Activated T-helper 1 cell treated with anti-CD3 and anti-CD28 coated beads, Interleukin-2, amount 50 U/mL, for 16 hours (primary cell): ENCODE measurements at places on chromosomes 4 and X.

DNA sequence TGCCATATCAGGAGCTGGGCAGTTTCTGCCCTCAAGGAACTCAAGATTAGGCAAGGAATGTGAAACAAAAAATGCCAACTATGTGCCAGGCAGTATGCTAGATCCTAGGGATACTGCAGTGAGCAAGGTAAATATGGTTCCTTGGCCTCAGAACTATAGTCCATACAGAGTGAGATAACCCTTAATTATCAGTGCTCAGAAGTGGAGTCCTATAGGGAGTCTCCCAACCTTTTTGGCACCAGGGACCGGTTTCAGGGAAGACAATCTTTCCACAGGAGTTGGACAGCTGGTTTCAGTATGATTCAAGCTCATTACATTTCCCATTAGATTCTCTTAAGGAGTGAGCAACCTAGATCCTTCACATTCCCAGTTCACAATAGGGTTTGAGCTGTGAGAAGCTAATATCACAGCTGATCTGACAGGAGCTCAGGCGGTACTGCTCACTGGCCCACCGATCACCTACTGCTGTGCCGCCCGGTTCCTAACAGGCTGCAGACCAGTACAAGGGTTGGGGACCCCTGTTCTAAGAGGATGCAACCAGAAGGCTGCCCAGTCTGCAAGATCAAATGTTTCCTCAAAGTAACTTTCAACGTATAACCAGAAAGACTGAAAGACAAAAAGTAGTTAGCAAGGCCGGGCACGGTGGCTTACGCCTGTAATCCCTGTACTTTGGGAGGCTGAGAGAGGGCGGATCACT lies 1.7 kb upstream of the SRP72 start:
- no peak for DNase-seq

GRCh38 chr4:25100021-25100555 lies 60.2 kb downstream of the SEPSECS start:
- no peak for DNase-seq

DNA sequence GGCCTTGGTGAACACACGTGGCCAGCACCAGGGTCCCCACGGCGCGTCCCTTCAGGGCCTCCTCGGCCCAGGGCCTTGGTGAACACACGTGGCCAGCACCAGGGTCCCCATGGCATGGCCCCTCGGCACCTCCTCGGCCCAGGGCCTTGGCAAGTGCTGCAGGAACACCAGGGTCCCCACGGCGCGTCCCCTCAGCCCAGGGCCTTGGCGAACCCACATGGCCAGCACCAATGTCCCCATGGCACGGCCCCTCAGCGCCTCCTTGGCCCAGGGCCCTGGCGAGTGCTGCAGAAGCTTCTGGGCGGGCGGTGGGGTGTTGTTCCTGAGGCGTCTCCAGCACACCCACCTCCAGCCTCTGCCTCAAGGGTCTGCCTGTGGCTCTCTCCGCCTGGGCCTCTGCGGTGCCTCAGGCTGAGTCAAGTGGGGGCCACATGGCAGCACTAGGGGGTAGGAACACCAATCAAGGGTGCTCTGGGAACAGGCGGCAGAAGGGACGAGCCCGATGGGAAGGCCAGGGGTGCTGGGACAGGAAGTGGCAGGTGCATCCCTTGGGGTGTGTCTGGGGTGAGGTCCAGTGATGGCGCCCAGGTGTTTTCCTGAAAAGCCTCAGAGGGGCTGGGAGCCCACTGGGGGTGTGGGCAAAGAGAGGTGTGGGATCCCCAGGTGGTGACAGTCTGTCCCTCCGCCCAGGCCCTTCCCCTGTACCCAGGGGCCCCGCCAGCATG lies 41.8 kb upstream of the CPLX1 start:
- no peak for DNase-seq

GRCh38 chr4:88033309-88033708 lies 25.9 kb downstream of the PKD2 start:
- no peak for DNase-seq

DNA sequence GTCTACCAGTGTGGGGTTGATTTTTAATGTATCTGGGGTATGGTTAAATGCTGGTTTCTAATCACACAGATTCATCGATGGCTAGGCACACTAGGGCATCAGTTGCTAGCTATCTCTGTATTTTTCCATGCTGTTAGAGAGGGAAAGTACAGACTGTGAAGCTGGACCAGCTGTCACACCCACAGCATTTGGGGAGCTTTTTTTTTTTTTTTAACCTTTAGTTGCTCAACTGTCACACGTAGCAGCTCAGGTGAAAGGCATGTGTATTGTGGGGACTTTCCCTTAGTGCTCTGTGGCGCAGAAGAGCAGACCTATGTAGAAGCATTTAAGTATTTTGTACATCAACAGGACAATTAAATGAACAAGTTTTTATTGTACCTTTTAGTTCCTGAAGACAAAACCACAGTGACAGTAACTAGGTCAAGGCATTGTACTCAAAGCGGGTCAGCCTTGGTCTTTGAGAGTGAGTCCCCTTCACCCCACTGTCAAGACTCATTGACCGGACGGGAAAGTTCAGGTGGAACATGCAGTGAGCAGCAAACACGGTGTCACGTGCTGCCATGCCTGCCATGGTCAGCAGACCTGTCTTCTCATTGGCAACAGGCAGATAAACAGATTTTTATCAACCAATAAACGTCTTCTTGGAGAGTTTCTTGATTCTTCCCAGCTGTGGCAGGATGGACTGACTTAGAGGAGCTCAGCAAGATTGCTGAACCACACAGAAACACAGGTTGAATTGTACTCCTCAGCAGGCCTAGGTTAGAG lies 65.3 kb downstream of the CASP3 start:
- DNase-seq, result no peak

GRCh38 chr4:71212216-71212615 lies 126.6 kb upstream of the SLC4A4 start:
- no peak for DNase-seq
